ENCODE measurements at places on chromosomes 12 and 14. TPM values are rescaled to one million over a fixed set of nuclear protein-coding genes. Genes with fewer than 3 reads are reported as not detected.

GRCh38 chr12:92764831-92765230 lies 62.0 kb downstream of the PLEKHG7 start:
- peaks cover 12% of the 10 kb centered on the region for H3K4me1 ChIP-seq
- no peak overlapping the region for H3K27ac ChIP-seq
- no peak overlapping the region for H3K4me3 ChIP-seq
- DNase-seq: no peak

Gene TMPRSS12
- not detected for total RNA-seq

Gene SPIC
- total RNA-seq: not detected

Gene DGLUCY
- total RNA-seq: 90.5 TPM

DNA sequence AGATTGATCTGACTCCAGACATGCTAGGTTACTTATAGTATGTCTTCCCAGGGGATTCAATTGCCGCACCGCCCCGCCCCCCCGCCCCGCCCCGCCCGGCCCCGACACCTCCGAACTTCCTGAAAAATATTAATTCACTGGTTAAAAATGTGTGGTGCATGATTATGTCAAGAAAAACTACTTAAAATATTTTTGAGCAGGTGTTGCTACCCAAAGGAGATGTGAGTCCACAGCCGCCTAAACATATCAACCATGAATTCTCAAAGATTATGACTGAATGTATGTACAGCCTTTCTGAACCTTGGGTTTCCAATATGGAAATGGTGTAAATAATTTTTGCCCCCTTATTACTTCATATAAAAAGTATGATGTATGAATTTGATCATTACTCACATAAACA lies 2.7 kb upstream of the RIMKLB start:
- H3K4me3 ChIP-seq: no peak overlapping the region
- H3K27ac ChIP-seq: no peak overlapping the region
- H3K36me3 ChIP-seq: peaks cover 2% of the 10 kb centered on the region
- DNase-seq: no peak

DNA sequence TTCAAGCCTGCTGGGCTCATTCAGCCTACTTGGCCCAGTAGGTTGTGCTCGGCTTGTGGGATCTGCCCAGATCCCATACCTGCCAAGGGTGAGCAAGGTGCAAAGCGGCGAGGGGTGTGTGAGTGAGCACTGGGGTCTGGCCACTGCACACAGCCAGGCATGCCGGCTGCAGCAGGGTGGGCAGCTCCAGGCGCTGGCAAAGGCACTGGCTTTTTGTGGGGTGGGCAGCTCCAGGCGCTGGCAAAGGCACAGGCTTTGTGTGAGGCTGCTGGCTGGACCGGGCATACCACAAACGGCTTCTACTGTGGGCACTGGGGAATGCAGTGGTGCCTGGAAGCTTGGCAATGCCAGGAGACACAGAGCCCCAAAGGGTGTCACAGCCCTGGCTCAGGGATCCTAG lies 137.4 kb downstream of the SLC16A7 start:
- H3K27ac ChIP-seq: no peak overlapping the region
- H3K27me3 ChIP-seq: no peaks in the 10 kb centered on the region
- peaks cover 6% of the 10 kb centered on the region for H3K4me1 ChIP-seq

Data from activated T-cell treated with anti-CD3 and anti-CD28 coated beads, Interleukin-2, amount 50 U/mL, for 72 hours (primary cell).